Esophagus squamous epithelium (tissue), 5 donors: ENCODE measurements at places on chromosomes 5 and 9. TPM values are rescaled to one million over a fixed set of nuclear protein-coding genes. Genes with fewer than 3 reads are reported as not detected.

The OR1J2 gene
- not detected for total RNA-seq

The ANKRD31 gene
- 0.19 TPM for total RNA-seq

The IGIP gene
- 7.7 TPM for total RNA-seq

The MLANA gene
- total RNA-seq = not detected

The SLC44A1 gene
- total RNA-seq = 44.6 TPM

The TRIO gene
- total RNA-seq = 66.9 TPM

The FAM153A gene
- total RNA-seq = not detected

The LYRM7 gene
- total RNA-seq = 9.3 TPM

The SPINK13 gene
- not detected for total RNA-seq

The CCNG1 gene
- total RNA-seq = 112 TPM

The FAM221B gene
- total RNA-seq = not detected

The CDH9 gene
- not detected for total RNA-seq

The JAKMIP2 gene
- total RNA-seq = 0.18 TPM

The SPARC gene
- total RNA-seq = 14.9 TPM

The CNTNAP3B gene
- 9.2 TPM for total RNA-seq

The OSTF1 gene
- 70.1 TPM for total RNA-seq

The SLC36A3 gene
- total RNA-seq = not detected

The OLFM1 gene
- 0.64 TPM for total RNA-seq

The PCDHGB5 gene
- total RNA-seq = 7.2 TPM

The C9 gene
- total RNA-seq = not detected

The FABP6 gene
- total RNA-seq = not detected

The FAM240B gene
- not detected for total RNA-seq

The SLC35D2 gene
- total RNA-seq = 10.3 TPM
